ENCODE measurements at places on chromosomes 1 and 21. TPM values are rescaled to one million over a fixed set of nuclear protein-coding genes. Genes with fewer than 3 reads are reported as not detected.

The SEMA4A gene
- 1.8 TPM for total RNA-seq

The COL11A1 gene
- total RNA-seq: not detected

The ITLN2 gene
- not detected for total RNA-seq

The CNTN2 gene
- not detected for total RNA-seq

The KCNJ9 gene
- not detected for total RNA-seq

The ABCA4 gene
- not detected for total RNA-seq

The NVL gene
- 44.7 TPM for total RNA-seq

The SFN gene
- total RNA-seq: 0.74 TPM

The SETD4 gene
- total RNA-seq: 17.1 TPM

The CLCA1 gene
- total RNA-seq: not detected

The TMEM81 gene
- 8.9 TPM for total RNA-seq

The ZNF683 gene
- 0.22 TPM for total RNA-seq

The MAP1LC3C gene
- total RNA-seq: not detected

The PTCH2 gene
- total RNA-seq: 2.8 TPM

The TTC39A gene
- total RNA-seq: not detected

The GBP7 gene
- not detected for total RNA-seq

The KMO gene
- total RNA-seq: 0.74 TPM

The RYR2 gene
- total RNA-seq: not detected

The CELA2B gene
- not detected for total RNA-seq

The SPRR2F gene
- total RNA-seq: not detected

The NBPF10 gene
- 2.9 TPM for total RNA-seq

The SHE gene
- total RNA-seq: not detected
